ENCODE measurements at places on chromosomes 2 and 18.
A peak's percentile ranks its signal among the peaks of the same experiment; 100 is the strongest.

DNA sequence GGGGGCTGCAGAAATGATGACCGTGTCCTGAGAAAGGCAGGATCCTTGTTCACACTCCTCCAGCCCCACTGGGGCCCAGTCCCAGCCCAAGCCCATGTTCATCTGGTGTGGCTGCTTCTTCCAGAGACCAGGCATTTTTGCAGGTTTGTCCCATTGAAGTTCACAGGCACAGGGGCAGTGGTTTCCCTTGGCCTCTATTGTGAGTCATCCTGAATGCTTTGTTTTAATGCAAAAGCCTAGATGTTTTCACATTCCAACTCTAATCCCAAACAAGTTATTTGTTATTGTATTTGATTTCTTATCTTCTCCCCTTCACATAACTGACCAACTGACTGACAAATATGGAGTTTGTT lies 426.4 kb upstream of the ID2 start:
- DNase-seq = peak; percentile 16

DNA sequence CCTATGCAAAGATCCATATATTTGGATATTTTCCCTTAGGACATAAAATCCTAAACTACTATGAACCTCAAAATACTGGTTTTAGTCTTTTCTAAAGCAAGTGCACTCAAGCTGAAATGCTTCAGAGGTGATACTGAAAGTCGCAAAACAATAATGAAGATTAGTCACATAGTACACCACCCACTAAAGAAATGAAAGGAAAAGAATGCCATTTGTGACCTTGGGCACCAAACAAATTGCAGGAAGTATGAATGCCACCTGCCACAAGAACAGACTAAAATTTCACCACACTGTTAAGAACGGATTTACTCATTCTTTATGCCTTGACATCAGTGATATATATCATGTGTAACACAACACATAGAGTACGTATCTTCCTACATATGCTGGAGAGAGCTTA lies 161.5 kb downstream of the ZNF521 start:
- DNase-seq = no peak

DNA sequence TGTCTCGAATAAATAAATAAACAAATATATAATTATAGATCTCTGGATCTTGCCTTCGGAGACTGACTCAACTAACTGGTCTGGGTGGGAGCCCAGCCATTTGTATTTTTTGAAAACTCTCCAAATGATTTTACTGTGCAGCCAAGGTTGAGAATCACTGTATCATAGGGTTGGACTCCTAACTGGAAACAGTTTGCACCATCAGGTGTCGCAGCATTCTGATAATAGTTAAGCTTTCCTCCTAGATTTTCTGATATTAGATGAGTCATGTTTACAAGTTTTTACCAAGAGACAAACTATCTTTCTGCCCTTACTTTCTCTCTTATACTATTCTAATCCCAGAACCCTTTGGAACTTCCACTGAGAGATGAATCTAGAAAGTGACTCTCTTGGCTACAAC lies 16.8 kb downstream of the IL37 start:
- DNase-seq = no peak

GRCh38 chr18:29164993-29165599 lies 988.2 kb upstream of the CDH2 start:
- DNase-seq = peak; percentile 95

GRCh38 chr2:219128396-219128795 lies 32.2 kb downstream of the NHEJ1 start:
- no peak for DNase-seq

GRCh38 chr2:33094303-33094702 lies 147.6 kb downstream of the LTBP1 start:
- DNase-seq = no peak

GRCh38 chr2:153287109-153287801 lies 191.3 kb downstream of the RPRM start:
- no peak for DNase-seq

DNA sequence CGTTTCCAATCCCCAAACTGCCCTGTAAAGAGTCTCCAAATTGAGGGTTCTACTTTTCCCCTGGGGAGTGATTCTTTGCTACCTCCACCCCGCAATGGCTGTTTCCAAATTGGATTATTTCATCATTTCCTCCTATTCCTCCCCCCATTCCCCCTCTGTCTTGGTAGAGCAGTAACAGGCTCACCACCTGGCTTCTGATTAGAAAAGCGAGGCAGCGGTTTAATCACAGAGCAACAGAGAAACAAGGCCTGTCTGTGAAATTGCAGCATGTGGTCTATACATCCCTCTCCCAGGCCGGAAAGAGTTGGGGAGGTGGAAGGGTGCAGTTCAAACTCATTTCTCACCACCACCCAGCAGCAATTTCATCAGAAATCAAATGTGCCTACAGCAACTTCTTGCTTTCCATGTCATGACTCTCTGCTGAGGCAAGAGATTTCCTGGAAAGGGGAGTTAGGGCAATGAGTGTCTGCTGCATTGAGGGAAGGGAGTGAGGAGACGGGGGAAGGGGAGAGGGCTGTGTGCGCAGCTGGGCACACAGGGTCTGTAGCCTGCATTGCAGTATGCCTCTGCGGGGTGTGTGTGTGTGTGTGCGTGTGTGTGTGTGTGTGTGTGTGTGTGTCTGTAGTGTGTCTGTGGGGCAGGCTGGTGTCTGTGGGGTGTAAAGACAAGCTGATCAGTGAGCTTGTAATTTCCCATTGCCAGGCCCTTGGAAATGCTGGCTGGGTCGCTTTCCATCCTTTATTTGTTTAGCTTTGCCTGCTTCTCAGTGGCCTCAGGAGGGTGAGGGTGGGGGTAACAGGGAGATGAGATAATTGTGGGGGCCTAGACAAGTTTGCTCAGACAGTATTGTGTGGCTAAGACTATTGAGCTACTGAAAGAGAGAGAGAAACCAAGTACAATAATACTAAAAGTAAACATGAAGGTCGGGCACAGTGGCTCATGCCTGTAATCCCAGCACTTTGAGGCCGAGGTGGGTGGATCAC lies 13.5 kb upstream of the IGFBP2 start:
- DNase-seq = peak; percentile 80

- no peak for DNase-seq
Observed at GRCh38 chr2:127072396-127072795, 34.6 kb downstream of the BIN1 start.

- DNase-seq = no peak
Observed at GRCh38 chr2:202577250-202578183, 57.3 kb upstream of the FAM117B start.

GRCh38 chr2:151347294-151347693 lies 10.1 kb upstream of the TNFAIP6 start:
- no peak for DNase-seq

DNA sequence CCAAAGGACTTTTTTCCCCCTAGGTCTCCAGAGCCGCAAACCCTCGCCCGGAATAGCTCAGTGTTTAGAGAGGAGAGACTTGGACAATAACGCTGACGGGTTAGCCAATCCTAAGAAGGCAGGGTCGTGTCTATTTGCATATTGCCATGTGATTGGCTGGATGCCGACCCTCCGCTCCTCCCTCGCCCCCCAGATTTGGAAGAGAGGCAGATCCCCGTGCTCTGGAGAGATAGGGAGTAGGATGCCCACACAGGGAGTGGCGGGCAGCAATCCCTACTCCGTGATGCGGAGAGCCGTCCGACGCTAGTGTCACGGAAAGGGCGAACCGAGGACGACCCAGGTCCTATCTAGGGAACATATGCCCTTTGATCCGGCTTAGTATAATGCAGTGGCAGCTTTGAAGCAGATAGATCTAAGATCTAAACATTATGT lies 1.4 kb downstream of the WNT6 start:
- DNase-seq = peak; percentile 71

GRCh38 chr18:904218-905090 lies at the start of gene ADCYAP1:
Gene ADCYAP1 (plus strand): TSS chr18:904871. CDS start chr18:905387, 516 bp downstream.
- DNase-seq = no peak

- DNase-seq = no peak
Observed at GRCh38 chr18:7317804-7318231, 86.9 kb downstream of the LRRC30 start.

- no peak for DNase-seq
Observed at GRCh38 chr2:21715887-21716286, 592.1 kb downstream of the TDRD15 start.

GRCh38 chr18:3061581-3062312 lies 48.8 kb upstream of the LPIN2 start:
- no peak for DNase-seq

DNA sequence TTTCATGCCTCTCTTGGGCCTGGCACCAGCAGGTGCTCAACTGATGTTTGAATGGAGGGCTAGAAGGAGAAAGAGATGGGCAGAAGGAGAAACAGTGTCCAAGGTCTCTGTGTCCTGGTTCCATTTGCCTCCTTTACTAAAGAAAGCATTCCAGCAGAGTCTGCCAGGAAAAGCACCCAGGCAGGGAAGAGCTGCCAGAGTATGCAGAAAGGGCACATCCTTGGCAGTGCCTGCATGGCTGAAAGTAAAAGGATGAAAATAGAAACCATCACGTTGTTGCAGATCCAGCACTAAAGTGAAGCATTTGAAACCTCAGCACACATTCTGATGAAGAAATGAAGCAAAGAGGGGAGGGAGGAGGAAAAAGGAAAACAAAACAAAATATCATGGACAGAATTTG lies 142.2 kb downstream of the ESCO1 start:
- DNase-seq = no peak

- no peak for DNase-seq
Observed at GRCh38 chr2:111219285-111219684, 98.6 kb downstream of the BCL2L11 start.

DNA sequence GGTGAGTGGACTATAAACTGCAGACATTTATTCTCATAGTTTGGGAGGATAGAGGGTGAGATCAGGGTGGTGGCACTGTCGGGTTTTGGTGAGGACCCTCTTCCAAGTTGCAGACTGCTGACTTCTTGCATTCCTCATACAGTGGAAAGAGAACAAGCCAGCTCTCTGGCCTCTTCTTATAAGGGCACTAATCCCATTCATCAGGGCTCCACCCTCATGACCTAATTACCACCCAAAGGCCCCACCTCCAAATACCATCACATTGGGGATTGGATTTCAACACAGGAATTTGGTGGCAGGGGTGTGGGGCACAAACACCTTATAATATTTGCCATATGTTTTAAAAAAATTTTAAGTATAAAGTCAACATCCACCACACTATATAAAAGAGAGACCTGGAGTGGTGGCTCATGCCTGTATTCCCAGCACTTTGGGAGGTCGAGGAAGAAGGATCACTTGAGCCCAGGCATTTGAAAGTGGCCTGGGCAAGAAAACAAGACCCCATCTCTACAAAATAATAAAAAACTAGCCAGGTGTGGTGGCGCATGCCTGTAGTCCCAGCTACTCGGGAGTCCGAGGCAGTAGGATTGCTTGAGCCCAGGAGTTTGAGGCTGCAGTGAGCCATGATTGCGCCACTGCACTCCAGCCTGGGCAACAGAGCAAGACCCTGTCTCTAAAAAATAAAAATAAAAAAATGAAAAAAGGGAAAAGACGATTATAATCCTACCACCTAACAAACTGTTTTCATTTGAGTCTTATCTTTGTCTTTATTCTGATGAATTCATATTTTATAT lies 44.0 kb downstream of the TCF7L1 start:
- DNase-seq = no peak

DNA sequence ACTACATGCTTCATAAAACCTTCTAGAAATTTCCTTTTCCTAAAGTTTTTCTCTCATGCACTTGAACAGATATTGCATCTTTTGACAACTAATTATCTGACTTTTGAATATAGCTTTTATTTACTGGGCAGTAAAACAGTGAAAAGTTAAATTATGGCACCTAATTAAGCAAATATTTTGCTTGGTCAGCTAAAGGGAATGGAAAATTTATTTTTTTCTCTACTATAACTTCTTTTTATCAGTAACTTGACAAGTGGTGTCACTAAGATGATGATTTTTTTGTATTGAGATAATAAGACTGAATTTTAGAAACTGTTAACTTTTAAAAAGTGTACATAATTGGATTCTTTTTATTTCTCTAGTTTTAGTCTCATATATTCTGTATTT lies 351.6 kb downstream of the PIK3C3 start:
- DNase-seq = no peak

GRCh38 chr18:57555134-57555533 lies 31.4 kb downstream of the FECH start:
- no peak for DNase-seq

GRCh38 chr2:95166065-95166763 lies 605 bp downstream of the ZNF2 start:
- DNase-seq = no peak

All from fibroblast of skin of abdomen (primary cell).